ENCODE measurements at places on chromosomes 3 and 15.
A peak's percentile ranks its signal among the peaks of the same experiment; 100 is the strongest.

DNA sequence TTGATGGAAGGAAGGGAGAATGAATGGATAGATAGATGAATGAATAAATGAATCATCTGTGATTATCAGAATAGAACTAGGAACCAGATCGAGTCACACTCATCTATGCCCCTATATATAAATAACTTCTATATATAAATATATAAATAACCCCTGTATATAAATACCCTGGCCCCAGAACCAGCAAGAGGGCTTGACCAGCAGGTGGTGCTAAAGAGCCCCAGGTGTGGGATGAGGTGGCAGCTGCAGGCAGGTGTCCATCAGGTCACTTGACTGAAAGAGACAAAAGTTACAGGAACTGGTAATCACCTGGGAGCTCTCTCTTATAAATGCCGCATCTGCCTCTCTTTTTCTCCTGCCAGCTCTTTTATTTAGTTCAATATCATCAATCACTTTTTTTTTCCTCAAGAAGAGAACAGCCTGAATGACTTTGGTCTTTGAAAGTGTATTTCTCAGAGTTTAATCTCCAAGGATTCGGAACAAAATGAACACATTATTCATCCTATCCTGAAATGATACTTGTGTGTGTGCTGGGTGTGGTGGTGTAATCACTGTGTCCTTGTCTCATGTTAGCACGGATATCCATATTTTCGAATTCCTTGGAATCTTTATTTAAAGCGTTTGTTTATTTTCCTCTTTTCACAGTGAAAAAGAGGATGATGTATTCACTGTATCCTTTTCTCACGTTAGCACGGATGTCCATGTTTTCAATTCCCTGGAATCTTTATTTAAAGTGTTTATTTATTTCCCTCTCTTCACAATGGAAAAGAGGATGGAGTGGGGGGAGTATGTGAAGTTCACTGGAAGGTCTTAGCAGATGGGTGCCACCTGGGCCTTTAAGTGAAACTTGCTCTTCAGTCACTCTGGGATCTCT is 35.4 kb upstream of the ATG7 start:
- DNase-seq: peak; percentile 62

- DNase-seq: no peak
Measured at GRCh38 chr15:45674677-45675076, 39.8 kb downstream of the SQOR start.

DNA sequence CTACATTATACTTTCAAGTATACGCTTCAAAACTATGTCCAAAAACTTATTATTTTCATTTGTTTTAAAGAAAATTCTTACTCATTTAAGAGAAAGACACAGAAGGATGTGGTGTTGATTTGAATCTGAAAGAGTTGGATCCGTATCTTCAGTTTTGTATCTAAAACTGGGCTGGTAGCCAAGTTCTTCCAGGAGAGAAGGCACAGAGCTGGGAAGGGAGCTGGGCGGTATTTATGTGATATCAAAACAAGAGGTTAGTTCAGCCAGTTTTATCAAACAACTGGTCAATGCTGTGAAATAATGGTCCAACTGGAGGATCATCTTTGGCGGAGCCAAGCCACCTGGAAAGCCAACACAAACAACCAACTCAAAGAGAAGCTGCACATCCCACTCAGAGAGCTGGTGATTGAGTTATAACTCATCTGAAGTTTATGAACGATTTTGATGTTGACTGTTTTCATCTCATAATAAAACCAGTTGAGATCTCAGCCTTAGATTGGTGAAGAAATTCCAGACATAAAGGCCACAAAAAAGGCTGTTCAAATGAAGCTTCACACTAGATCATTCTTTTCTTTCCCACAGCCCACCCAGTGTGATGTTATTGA is 489.6 kb upstream of the RASGRP1 start:
- DNase-seq: no peak

GRCh38 chr15:90024406-90024805 is 23.3 kb downstream of the ZNF710 start:
- no peak for DNase-seq

GRCh38 chr3:49769286-49769915 is 16.9 kb downstream of the IP6K1 start:
- DNase-seq: no peak

- DNase-seq: no peak
Measured at GRCh38 chr3:184910664-184911063, 98.7 kb downstream of the VPS8 start.

GRCh38 chr15:75532413-75533250 is 46.5 kb downstream of the PTPN9 start:
- DNase-seq: peak; percentile 69

DNA sequence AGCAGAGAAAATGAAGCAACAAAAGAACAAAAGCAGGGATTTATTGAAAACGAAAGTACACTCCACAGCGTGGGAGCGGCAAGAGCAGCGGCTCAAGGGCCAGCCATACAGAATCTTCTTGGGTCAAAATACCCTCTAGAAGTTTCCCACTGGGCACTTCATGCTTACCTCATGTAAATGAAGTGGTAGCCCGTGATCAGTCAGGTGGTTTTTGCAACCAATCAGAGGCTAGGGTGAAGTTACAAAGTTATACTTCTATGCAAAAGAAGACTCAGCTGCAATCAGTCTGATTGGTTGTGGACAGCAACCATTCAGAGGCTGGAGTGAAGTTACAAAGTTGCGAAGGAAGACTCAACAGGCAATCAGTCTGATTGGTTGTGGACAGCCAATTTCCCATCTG is 37.8 kb upstream of the TRH start:
- DNase-seq: peak; percentile 57

DNA sequence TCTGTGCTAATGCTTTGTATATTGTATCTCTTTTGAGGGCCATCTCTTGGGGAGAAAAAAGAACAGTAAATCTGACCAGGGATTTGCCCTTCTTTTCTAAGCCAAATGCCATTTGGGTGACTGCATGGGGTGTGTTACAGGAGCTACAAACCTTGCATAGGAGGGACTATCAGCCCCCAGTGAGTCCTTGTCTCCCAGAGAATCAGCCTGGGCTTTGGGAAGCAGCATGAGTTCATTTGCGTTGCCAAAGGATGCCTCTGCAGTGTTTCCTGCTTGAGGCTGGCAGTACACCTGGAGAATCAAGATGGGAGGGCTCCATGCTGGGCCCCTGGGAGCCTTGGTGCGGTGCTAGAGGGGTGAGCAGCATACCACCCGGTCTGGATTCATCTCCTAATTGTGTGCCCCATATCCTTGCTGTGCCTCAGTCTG is 49.6 kb upstream of the POLG start:
- no peak for DNase-seq

DNA sequence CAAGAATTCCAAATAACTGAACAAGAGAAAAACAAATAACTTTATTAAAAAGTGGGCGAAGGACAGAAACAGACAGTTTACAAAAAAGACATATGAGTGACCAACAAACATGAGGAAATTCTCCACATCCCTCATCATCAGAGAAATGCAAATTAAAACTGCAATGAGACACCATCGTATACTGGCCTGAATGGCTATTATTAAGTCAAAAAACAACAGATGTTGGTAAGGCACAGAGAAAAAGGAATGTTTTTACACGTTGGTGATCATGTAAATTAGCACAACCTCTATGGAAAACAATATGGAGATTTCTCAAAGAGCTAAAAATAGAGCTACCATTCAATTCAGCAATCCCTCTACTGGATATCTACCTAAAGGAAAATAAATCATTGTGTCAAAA is 1260.4 kb upstream of the ALCAM start:
- no peak for DNase-seq

- no peak for DNase-seq
Measured at GRCh38 chr15:76293361-76293760, 17.9 kb downstream of the ETFA start.

DNA sequence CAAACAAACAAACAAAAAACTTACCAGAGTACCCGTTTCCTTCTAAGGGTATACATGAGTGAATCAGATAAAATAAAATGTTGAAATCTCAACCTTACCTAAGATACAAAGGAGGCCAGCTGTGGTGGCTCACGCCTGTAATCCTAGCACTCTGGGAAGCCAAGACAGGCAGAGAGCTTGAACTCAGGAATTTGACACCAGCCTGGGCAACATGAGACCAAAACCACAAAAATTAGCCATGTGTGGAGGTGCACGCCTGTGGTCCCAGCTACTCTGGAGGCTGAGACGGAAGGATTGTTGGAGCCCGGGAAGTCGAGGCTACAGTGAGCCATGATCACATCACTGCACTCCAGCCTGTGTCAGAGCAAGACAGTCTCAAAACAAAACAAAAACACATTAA is 11.0 kb upstream of the FAM219B start:
- no peak for DNase-seq

DNA sequence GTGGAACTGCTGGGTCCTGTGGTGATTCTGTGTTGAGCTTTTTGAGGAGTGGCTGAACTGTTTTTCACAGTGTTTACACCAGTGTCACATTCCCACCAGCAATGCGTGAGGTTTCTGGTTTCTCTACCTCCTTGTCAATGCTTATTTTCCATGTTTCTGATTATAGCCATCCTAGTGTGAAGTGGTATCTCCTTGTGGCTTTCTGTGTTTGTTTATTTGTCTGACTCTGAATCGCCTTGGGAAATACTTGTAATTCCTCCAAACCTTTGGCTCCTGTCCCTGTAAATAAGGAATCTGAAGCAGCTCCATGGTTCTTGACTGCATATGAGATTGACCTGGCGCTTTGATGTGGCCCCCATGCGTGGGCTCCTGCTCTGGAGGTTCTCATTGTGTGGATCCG is 20.6 kb downstream of the FAN1 start:
- no peak for DNase-seq

DNA sequence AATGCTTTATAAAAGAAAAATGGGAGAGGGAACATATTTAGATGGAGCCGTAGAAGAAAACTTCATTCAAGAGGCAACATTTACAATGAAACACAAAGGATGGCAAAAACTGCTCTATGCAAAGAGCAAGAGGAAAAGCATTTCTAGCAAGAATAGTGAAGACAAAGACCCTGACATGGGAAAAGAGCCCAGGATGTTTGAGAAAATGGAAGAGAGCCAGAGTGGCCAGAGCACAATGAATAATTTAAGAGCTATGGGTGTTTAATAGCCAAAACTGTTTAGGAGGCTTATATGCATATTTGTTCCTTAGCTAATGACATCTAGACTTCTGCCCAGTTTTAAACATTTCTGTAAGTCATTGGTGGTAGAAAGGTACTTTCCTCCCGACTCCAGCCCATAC is 25.4 kb upstream of the SEMA6D start:
- DNase-seq: no peak

- no peak for DNase-seq
Measured at GRCh38 chr15:56371495-56372147, 6.4 kb downstream of the TEX9 start.

DNA sequence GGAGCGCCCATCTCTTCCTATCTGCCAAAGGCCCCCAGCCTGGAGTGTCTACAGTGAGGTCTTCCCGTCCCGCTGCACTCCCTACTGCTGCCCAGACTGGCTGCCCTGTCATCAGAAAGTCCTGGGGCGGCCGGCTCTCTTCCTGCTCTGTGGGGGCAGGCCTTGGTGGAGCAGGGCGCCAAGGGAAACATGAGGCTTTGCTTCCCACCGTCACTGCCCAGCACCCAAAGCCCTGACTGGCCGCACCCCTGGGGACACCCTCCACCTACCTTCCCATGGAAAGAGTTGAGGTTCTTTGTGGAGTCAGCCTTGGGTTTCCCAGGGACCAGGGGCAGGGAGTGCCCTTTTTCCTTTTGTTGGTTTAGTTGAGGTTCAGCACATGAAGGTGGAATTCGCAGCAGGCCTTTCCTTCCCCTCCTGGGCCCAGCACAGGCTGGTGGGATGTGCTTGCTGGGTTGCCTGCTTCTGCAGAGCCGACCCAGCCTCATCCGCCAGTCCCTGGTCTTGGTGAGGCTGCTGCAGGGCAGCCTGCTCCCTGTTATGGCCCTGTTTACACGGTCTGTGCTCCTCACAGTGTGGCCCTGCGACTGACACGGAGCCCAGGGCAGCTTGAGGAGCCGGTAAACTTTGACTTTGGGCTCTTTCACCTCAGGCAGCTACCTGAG is 51.8 kb upstream of the PLXNA1 start:
- no peak for DNase-seq

Measured in hematopoietic multipotent progenitor cell treated with erythropoietin and hydrocortisone succinate and interleukin-3 and kit ligand, for 4 days (in vitro differentiated cells).